Fibroblast of upper back skin (primary cell): ENCODE measurements at places on chromosomes 13 and 19.
A peak's percentile ranks its signal among the peaks of the same experiment; 100 is the strongest.

- no peak for DNase-seq
These were observed 1109.0 kb downstream of the UQCRFS1 start for GRCh38 chr19:28103921-28104320.

GRCh38 chr13:97371486-97372109, 62.4 kb upstream of the RAP2A start:
- no peak for DNase-seq

- no peak for DNase-seq
These were observed 9.7 kb upstream of the FUT2 start for GRCh38 chr19:48686088-48686487.

- DNase-seq, result no peak
These were observed 84.8 kb downstream of the SIPA1L3 start for GRCh38 chr19:37991841-37992248.

DNA sequence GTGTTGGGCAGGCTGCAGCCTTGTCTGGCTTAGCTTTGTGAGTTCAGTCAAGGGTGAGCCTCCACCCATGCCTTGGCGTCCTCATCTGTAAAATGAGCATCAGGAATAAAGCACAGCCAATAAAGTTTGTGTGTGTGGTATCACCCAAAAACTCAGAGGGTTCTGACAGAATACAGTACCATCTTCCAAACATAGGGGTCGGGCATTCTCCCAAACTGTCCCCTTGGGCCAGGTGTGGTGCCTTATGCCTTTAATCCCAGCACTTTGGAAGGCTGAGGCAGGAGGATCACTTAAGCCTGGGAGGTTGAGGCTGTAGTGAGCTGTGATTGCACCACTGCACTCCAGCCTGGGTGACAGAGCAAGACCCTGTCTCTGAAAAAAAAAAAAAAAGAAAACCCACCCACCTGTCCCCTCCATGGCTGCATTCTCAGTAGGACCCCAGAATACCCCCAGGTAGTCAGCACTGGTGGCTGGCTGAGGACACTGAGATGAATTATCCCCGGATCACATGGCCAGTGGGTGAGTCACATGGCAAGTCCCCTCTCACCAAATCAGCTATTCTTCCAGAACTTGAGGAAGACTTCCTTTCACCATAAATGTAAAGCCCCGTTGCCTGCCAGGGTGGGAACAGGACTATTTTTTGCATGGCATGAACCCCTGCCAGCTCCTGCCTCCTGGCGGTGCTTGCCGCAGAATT, 18.6 kb downstream of the POP4 start:
- no peak for DNase-seq

DNA sequence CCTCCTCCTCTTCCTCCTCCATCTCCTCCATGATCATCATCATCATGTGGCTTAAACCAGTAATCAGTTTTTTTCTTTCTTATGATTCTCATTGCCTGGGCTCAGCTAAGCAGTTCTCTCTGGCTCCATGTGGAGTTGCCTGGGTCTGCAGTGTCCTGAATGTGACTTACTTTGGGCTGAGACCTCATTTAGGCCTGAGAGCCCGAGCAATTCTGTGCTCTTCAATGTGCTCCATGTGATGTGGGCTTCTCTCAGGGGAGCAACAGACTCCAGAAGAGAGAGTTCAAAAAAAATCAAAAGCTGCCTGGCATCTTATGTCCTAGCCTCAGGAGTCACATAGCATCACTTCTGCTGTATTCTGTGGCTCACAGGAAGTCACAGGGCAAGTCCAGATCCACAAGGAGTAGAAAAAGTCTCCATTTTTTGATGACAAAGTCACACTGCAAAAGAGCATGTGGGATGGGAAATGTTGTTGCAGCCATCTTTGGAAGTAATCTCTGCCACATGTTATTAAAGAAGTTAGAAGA, 128.7 kb downstream of the MAB21L1 start:
- no peak for DNase-seq

GRCh38 chr13:110331362-110331761, 24.3 kb downstream of the COL4A2 start:
- DNase-seq, result peak; percentile 74

- DNase-seq, result no peak
These were observed 107.2 kb downstream of the URI1 start for GRCh38 chr19:30049226-30049625.

GRCh38 chr19:18322318-18322758, 538 bp downstream of the LSM4 start:
- DNase-seq, result peak; percentile 65

- no peak for DNase-seq
These were observed 8.6 kb downstream of the CRLF1 start for GRCh38 chr19:18597809-18598660.

DNA sequence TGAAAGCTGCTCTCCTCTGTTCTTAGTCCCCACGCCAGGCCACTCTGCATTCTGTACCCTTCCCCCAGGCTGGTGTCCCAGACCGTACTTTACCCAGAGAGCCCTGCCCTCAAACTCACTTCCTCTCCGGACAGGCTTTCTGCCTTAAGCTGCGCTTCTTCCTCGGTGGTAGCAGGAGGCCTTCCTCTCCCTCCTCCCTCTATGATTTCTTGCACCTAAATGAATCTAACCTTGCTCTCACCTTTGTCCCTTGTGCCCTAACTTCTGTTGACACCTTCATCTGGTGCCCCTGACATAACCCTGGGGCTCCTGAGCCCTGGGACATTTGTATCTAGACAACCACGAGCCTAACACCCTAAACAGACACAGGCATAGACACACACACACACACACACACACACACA, 29.6 kb upstream of the CEACAM21 start:
- no peak for DNase-seq

DNA sequence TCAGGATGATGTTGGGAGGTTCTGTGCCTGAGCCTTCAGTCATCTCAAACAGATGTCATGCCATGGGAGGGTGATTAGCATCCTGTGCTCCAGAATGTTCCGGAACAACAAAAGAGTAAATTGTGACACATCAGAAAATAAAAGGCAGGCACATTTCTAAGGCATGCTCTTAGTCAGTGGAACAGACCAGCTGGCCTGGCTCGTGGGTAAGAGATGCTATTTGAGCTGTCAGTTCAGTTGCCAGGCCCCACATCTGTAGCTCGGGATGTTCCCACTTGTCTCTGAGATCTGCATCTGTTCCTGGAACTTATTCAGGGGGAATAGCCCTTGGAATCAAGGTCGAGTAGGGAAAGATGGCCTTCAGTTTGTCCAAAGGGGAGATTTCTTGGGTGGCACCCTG, 26.0 kb downstream of the OLFM4 start:
- no peak for DNase-seq

GRCh38 chr13:27339299-27339698, 68.7 kb downstream of the RASL11A start:
- peak; percentile 22 for DNase-seq

DNA sequence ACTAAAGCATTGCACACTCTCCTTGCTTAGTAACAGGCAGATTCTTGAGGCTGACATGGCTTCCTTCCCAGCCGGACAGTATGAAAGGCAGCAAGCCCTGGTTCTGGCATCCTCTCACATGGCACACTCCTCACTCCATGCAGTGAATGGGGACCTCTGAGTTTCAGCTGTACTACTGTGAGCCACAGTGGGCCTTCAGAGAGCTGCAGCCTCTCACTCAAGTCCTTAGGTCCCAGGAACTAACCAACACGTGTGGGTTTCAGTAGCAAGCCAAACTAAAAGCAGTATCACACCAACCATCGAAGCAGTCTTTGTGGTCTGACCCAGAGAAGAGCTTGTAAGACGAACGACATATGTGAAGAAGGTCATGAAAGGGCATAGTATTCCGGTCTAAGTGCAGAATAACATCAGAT, 128.2 kb downstream of the TBC1D4 start:
- DNase-seq, result peak; percentile 48

GRCh38 chr13:44240611-44241145, 132.9 kb upstream of the SERP2 start:
- no peak for DNase-seq

DNA sequence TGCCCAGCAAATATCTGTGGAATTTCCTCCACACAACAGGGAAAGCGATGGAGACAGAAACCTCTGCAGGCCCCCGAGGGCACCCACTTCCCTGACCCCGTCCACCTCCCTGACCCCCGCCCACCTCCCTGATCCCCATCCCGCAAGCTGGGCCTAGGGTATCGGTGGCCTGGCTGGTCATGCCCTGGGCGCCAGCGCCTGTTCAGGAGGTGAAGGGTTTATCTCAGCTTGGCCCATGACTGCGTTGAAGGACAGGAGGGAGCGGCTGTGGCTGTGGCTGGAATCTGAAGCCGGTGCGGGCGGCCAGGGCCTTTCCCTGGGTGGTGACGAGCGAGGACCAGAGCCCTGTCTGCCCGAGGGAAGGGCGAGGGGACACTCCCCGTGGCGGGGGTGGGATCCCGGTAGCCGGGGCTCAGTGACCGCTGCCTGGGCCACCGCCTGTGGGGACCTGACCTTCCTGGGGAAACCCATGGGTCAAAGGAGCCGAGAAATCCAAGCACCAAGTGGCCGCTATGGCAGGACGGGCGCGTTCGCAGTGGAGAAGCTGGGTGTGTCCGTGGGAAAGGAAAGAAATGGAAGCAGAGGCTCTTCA, 20.7 kb downstream of the GAS6 start:
- DNase-seq, result no peak

GRCh38 chr13:75875450-75875849, 239.3 kb downstream of the LMO7 start:
- no peak for DNase-seq

GRCh38 chr13:49374585-49375290, 69.1 kb downstream of the CAB39L start:
- DNase-seq, result peak; percentile 42

GRCh38 chr19:53652476-53652875, 20.7 kb downstream of the DPRX start:
- no peak for DNase-seq

- no peak for DNase-seq
These were observed 17.2 kb downstream of the BLOC1S3 start for GRCh38 chr19:45195764-45196163.

- no peak for DNase-seq
These were observed 725.7 kb upstream of the SGCG start for GRCh38 chr13:22455036-22455435.

DNA sequence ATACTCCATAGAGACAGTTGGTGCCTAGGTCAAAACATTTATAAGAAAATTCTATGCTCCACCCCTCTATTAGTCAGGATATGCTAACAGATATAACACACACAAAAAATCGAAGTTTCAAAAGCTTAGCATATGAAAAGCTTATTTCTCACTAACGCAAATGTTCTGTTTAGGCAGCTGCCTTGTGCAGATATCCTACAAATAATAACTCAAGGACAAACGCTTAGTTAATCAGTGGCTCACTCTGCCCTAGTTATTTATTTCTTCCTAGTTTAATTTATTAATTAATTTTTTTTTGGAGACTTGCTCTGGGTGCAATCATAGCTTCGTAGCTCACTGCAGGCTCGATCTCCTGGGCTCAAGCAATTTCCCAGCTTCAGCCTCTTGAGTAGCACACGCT, 259.7 kb upstream of the GPC6 start:
- DNase-seq, result no peak

DNA sequence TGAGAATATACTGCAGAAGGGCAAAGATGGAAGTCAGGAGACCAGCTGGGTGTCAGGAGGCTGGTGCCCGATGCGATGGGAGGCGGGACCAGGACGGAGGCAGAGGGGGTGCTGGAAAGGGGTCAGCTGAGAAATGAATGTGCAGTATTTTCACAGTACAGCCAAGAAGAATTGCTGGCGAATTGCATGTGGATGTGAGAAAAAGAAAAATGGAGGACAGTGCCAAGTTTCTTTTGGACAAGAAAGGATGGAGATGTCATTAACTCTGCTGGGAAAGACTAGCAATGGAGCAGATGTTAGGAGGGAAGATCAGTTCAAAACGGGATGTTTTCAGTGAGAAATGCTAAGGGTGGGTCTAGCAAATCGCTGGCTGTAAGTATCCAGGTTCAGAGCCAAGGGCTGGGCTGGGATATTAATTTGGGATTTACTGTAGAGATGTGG, 7.0 kb downstream of the CRYL1 start:
- DNase-seq, result no peak

GRCh38 chr13:101150998-101151397, 265.3 kb downstream of the NALCN start:
- DNase-seq, result peak; percentile 55

DNA sequence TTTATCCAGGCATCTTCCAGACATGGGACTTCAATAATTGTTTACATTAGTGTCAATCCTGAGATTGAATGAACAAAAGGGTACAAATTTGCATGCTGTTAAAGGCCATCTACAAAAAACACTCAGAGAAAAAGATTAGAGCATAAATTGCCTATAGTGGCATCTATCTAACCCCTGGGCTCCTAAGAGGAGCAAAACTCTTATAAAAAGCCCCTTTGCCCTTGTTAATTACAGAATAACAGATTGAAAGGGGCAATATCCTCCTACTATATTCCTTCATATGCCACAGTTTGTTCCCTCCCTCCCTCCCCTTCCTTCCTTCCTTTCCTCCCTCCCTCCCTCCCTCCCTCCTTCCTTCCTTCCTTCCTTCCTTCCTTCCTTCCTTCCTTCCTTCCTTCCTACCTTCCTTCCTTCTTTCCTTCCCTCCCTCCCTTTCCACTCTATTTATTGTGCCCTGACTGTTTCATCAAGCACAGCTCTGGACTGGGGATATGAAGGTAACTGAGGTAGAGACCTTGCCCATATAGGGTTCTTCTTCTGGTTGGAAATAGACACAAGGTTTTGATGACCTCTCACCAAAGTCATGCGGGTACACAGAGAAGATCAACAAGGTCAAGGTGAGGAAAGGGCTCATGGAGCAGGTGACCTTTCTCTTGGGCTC, 49.5 kb downstream of the PCDH8 start:
- DNase-seq, result no peak

DNA sequence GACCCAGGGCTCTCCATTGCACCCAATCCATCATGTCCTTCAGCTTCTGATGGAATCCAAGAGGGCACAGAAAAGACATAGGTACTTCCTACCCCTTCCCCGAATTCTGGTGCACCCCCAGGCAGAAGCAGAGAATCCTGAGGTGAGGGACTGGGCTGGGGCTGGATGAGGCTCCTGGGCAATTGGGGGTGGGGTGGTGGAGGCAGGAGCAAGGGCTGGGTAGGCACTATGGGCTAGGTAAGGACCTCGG, 2.7 kb upstream of the KCNC3 start:
- DNase-seq, result no peak

- DNase-seq, result peak; percentile 46
These were observed 86.4 kb upstream of the SLC7A1 start for GRCh38 chr13:29681864-29682263.

DNA sequence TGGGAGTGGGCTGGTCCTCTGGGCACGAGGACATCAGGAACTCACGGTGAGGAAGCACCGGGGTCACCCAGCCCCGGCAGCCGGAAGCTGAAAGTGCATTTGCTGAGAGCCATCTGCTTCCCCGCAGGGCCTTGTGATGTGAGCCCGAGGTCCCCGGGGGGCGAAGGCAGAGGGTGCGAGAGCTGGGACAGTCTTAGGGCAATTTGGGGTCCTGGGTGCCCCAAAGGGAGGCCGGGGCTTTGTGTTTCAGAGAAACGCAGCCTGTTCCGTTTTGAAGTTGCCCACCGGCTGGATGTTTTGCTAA, 4.8 kb downstream of the F2RL3 start:
- no peak for DNase-seq

DNA sequence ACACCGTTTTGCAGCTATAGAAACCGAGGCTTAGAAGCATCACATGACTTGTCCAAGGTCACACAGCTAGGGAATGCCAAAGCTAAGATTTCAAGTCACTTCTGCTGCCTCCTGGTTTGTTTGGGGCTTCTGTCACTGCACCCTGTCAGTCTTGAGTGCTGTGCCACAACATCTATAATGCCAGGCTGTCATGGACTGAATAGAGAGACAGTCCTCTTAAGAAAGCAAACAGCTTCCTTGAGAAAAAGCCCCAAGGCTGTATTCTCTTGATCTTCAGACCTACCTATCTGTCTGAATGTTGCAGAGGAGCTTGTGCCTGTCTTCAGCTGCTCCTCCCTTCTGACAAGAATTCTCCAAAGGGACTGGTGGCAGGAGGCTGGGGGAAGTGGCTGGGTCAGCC, 81.6 kb downstream of the OLFM4 start:
- no peak for DNase-seq
